T-helper 1 cell treated with Interleukin-12 subunit alpha and Interleukin-12 subunit beta and Interleukin-4 antibody, amounts not matched to agents 30 ng/mL and 1 ng/mL, for 36 hours (primary cell): ENCODE measurements at places on chromosomes 1 and 21. TPM values are rescaled to one million over a fixed set of nuclear protein-coding genes. Genes with fewer than 3 reads are reported as not detected.

Gene DIP2A
- total RNA-seq = 54.9 and 56.7 TPM in 2 replicates

Gene OPTC
- not detected in 2 replicates for total RNA-seq

Gene PTGS2
- 0.17 and 0.32 TPM in 2 replicates for total RNA-seq

Gene RXFP4
- not detected in 2 replicates for total RNA-seq

Gene SOX13
- 0.12 and 0.42 TPM in 2 replicates for total RNA-seq

Gene HIVEP3
- total RNA-seq = 38.5 and 38.9 TPM in 2 replicates

Gene KCNJ9
- not detected in 2 replicates for total RNA-seq

Gene CLEC20A
- total RNA-seq = not detected in 2 replicates

Gene BCL2L15
- 4.4 and 5.5 TPM in 2 replicates for total RNA-seq

Gene PEAR1
- 0.12 and 0.29 TPM in 2 replicates for total RNA-seq

Gene MAN1C1
- 9.4 and 11.0 TPM in 2 replicates for total RNA-seq

Gene FH
- total RNA-seq = 53.8 and 55.3 TPM in 2 replicates

Gene SLC6A17
- not detected in 2 replicates for total RNA-seq

Gene MRAP
- total RNA-seq = not detected in 2 replicates

Gene ASTN1
- not detected in 2 replicates for total RNA-seq

Gene KCNK2
- total RNA-seq = not detected in 2 replicates

Gene MYCL
- total RNA-seq = 0.44 TPM in 1 of 2 replicates, not detected in the other

Gene LCE1A
- not detected in 2 replicates for total RNA-seq

Gene TBCE
- 28.3 and 30.8 TPM in 2 replicates for total RNA-seq

Gene FAM151A
- not detected in 2 replicates for total RNA-seq

Gene ESRRG
- total RNA-seq = not detected in 2 replicates

Gene CRP
- total RNA-seq = not detected in 2 replicates

Gene MSTO1
- total RNA-seq = 76.0 and 82.4 TPM in 2 replicates

Gene PLEKHA6
- 0.29 and 0.32 TPM in 2 replicates for total RNA-seq

Gene SH3BP5L
- total RNA-seq = 32.2 and 34.1 TPM in 2 replicates

Gene SLAMF9
- total RNA-seq = not detected in 2 replicates

Gene SPRR2F
- not detected in 2 replicates for total RNA-seq

Gene PKLR
- not detected in 2 replicates for total RNA-seq

Gene CCDC18
- 16.0 and 20.2 TPM in 2 replicates for total RNA-seq

Gene ACTL8
- total RNA-seq = not detected in 2 replicates

Gene TMCC2
- 8.4 and 9.3 TPM in 2 replicates for total RNA-seq

Gene KRTAP21-2
- not detected in 2 replicates for total RNA-seq

Gene FCRL6
- 0.34 and 0.49 TPM in 2 replicates for total RNA-seq

Gene AURKAIP1
- 104 and 114 TPM in 2 replicates for total RNA-seq

Gene UBL4B
- total RNA-seq = not detected in 2 replicates

Gene KDF1
- total RNA-seq = not detected in 2 replicates

Gene USH2A
- not detected in 2 replicates for total RNA-seq

Gene PDZK1IP1
- total RNA-seq = not detected in 2 replicates

Gene LRRC53
- not detected in 2 replicates for total RNA-seq

Gene ADAM30
- total RNA-seq = not detected in 2 replicates

Gene PTPN22
- total RNA-seq = 73.5 and 80.7 TPM in 2 replicates
